ENCODE measurements at places on chromosomes 3 and 15.

- DNase-seq, result no peak
These were observed 67.8 kb upstream of the ITGA11 start for GRCh38 chr15:68499620-68500312.

GRCh38 chr15:38691965-38692788 lies 127.6 kb upstream of the RASGRP1 start:
- DNase-seq, result no peak

GRCh38 chr3:71110385-71111222 lies 472.9 kb downstream of the FOXP1 start:
- no peak for DNase-seq

GRCh38 chr15:92619145-92620101 lies 36.2 kb downstream of the FAM174B start:
- no peak for DNase-seq

GRCh38 chr3:40924559-40925141 lies 274.7 kb upstream of the CTNNB1 start:
- DNase-seq, result no peak

DNA sequence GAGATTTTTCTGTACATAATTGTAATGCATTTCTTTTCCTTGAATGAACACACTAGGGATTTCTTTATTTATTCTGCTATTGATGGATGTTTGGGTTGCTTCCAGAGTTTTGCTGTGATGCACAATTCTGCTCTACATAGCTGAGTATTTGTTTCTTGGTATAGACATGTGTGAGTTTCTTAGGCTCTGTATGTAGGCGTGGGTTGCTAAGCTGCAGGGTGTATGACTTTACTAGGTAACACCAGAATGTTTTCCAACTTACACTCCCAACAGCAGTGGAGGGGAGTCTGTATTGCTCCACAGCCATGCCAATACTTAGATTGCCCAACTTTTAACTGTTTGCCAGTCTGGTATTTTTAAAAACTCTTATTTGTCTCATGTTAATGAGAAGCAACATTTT lies 155.5 kb upstream of the TNIK start:
- DNase-seq, result no peak

- no peak for DNase-seq
These were observed 9.0 kb downstream of the SNAPC5 start for GRCh38 chr15:66488525-66488924.

- no peak for DNase-seq
These were observed 168.5 kb upstream of the FAM3D start for GRCh38 chr3:58835086-58835485.

DNA sequence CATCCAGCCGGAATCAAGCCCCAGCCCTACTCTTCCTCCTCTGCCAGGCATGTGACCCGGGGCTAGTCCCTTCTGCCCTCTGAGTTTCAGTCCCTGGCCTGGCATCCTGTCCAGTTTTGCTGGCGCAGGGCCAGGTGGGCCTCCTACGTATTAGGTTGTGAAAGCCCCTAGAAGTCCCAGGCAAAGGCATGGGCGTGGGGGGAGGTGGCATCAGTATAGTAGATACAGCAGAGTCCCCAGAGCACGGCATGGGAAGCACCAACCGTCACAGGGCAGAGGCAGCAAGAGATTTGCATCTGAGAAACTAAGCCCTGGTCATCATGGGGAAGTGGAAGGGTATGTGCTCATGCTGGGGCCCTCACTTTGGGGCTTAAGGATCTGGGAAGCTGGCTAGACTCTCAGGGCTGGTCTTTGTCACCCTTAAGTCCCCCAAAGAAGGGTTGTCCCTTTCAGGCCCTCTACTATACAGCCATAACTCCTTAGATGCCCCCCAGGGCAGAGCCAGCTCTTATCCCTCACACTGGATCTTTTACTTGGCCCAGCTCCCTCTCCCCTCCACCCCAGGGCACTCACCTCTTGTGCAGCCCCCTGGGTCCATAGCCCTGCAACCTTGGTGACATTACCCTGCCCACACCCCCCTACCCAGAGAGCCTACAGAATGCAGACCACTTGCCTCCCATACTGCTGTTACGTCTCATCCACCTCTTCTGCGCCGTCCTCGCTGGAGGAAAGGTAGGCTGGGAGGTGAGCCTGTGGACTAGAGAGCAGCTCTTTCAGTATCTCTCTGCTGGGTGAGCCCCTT lies 11.3 kb downstream of the NBEAL2 start:
- DNase-seq, result no peak
